ENCODE measurements at places on chromosomes 3 and 15.

DNA sequence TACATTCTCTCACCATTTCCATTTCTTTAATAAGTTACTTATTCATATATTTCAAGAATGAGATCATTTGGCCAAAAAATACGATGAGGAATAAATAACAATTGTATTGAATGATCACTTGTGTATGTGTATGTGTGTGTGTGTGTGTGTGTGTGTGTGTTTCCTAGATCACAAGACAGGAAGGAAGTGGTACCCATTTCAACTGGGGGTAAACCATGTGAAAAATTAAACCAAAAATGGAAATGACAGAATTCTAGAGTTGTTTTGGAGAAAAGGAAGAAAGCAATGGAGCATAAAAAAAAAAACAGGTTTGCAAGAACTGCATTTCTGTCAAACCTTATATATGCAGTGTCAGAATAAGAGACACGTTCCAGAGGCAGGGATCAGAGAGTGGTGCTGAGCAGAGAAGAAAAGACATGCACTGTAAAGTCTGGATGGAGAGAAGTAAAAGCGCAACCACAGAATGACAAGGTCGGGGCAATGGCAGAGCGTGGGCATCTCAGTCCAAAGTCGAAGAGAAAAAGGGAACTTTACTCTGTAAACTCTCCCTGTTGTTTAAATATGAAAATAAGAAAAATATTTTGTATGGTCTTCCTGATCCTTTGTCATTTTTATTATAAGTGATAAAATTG lies 75.5 kb downstream of the PEX5L start:
- DNase-seq = no peak

DNA sequence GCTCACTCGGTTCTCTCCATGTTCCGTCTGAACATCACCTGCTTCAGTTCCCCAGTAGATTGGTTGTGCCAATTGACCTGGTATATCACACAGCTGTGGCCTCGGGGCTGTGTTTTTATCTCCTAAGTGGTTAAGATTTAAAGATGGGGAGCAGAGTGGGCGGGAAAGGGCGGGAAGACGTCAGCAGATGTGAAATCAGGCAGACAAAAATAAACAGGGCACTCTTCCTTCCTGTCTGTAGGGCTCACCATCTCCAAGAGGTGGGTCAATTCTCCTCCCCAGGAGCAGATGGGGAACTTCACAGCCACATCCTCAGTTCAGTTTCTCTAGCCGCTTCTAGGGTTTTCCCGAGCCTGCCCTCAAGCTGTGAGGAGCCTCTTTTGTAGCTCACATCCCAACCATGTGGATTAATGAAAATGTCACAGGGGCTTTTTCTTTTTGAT lies 26.8 kb upstream of the LIMD1 start:
- no peak for DNase-seq

DNA sequence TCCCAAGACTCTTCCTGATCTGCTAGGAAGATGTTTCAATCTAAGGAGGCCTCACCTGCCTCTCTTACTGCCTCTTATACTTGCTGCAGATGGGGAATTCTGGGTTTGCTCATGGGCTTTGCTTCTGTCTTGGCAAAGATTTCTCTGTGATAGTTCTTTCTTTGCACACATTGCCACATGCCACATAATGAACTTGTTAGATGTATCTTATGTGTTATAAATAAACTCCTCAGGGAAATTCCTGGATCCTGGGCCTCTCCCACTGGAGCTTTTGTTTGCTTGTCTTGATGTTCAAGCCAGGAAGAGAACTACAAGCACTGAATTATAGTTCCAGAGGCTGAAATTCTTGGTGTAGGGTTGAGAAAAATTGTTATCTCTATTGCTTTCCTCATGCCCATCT lies 12.2 kb downstream of the RTP1 start:
- DNase-seq = no peak

GRCh38 chr15:41504751-41505492 lies 8.7 kb downstream of the LTK start:
- DNase-seq = no peak

DNA sequence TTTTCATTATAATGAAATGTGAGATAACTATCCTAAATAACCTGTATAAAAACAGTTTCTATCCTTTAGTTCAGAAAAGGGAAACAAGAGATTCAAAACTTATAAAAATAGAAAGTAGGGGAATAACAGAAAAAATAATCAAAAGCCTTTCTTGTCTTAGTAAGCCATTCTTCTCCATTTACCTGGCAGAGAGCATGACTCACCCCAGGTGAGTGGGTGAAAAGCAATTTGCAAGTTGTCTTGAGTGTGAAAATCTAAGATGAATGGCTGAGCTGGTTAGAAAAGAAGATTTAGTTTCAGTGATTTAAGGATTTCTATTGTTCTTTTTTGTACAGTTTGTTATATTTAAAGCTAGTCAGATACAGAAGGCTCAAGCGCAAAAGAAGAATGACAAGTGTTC lies 702.0 kb downstream of the GRM7 start:
- DNase-seq = no peak

DNA sequence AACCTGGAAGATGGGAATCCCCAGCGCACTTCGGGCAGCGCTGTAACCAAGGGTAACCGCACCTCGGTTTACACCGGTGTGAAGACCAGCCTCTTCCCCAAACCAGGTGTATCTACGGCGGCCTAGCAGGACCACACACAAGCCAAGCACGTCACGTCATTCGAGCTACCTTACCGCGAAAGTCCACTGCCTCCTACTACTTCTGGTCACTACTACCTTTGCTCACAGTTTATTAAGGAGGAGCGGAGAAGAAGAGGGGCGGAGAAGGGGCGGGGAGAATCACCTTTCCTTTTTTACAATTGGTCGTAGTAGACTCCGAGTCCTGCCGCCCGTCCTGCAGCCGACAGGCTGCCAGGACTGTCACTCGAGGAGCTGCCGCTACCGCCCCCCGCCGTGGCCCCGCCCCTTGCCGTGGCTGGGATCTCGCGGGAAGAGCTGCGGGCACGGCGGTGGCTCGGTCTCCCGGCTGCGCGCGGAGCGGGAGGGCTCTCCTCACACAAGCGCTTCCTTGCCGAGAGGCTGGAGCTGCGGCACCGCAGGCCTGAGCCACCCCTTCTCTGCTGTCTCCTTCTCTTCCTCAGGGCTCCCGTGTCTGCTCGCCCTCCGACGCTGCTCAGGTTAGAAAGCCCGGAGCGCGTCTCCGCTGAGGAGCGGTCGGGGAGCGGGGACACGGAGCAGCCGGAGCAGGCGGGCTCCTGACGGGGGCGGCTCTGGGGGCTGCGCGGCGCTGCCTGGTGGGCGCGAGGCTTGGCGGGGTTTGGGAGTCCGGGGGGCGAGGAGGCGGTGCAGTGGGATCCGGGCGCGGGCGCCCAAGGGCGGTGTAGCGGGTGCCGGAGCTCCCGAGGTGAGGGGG lies at the start of gene GLCE:
GLCE (plus strand) TSS at position 495 of the 853 bp plus-strand sequence. CDS start 95,172 bp downstream, outside the sequence.
- peak; percentile 96 for DNase-seq

- DNase-seq = no peak
Observed at GRCh38 chr3:54746722-54747121, 181.1 kb downstream of the LRTM1 start.

- DNase-seq = no peak
Observed at GRCh38 chr3:10232137-10232536, 16.1 kb upstream of the TATDN2 start.
